ENCODE measurements at places on chromosomes 1 and 21.

- DNase-seq = peak; percentile 17
Observed at GRCh38 chr1:205211839-205212536, 486 bp upstream of the DSTYK start.

DNA sequence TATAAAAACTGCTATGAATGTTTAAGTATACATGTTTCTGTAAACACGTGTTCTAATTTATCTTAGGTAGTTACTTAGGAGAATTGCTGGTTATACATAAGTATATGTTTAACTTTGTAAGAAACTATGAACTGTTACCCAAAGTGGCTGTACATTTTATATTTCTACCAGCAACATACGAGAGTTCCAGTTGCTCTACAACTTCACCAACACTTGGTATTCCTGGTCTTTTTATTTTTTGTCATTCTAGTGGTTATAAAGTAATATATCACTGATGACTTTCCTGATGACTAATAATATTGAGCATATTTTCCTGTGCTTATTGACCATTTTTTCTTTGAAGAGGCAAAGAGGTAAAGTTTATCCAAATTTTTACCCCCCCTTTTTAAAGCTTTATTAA lies 76.0 kb downstream of the KIAA0319L start:
- DNase-seq = no peak

GRCh38 chr1:34753163-34753562 lies 1.7 kb upstream of the GJB5 start:
- no peak for DNase-seq

DNA sequence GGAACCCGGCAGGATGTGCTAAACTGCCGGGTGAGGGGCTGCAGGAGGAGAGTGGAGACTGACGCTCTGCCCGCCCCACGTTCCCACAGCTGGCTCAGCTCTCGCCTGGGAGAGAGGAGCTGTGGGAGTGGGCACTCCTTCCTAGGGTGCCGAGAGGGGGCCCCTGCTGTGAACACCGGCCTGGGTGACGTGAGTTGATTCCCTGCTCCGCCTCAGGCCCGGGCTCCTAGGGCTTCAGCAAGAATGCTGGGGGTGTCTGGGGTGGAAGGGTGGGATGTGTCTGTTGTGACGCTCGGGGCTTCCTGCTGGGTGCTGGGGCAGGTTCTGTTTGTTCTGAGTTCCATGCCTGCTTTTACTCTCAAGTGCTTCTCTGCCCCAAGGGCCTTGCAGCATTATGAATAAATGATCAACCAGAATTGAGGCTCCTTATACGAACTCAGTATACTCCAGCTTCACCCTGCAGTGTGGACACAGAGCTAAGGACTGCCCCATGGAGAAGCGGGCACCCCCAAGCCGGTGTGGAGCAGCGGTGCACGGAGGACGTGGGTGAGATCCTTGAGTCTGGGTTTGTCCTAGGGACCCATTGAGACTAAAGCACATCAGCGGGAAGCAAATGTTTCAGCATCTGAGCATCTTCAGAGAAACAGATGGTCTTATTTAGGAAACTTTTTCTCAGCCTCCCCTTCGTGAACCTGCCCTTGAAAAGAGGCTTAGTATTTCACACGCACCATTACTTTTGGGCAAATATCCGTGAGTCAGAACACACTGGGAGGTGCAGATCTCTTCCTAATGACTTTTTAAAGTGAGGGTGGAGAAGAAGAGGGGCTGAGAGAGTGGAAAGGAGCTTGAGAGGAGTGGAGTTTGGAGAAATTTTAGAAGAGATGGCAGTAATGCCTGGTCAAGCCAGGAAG lies 41.7 kb downstream of the SYT6 start:
- no peak for DNase-seq

DNA sequence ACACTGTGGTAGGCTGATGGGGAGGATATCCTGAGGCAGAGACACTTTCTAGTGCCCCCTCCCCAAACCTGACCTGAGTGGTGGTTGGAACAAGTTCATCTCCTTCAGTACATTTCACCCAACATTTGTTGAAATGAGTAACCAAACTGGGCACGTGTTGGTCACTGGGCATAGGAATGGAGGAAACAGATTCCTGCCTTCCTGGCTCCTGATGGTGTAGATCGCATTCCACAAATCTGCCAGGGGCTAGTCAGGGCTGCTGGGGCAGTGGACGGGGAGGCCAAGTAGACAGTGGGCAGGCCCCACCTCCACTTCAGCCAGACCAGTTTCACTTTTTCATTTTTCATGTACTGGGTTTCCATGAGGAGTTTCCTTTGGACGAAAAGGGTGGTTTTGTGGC lies 16.5 kb upstream of the ALX3 start:
- no peak for DNase-seq

DNA sequence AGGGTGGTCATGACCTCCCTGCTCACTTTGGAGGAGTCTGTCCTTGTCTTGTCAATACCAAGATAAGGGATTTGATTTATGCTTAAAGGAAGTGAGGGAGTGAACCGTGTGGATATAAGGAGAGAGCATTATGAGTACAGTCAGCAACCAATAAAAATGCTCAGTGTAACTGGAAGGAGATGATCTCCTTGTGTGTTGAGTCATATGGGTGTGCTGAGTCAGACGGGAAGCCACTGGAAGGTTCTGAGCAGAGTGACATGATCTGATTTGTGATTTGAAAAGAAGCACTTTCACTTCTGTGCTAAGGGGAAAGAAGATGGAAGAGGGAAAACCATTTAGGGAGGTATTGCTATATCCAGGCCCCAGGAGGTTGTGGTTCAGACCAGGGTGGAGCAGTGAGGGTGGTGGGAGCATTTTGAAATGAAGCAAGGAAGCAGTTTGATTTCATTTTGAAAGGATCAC lies 2.5 kb upstream of the BCL10 start:
- DNase-seq = no peak

DNA sequence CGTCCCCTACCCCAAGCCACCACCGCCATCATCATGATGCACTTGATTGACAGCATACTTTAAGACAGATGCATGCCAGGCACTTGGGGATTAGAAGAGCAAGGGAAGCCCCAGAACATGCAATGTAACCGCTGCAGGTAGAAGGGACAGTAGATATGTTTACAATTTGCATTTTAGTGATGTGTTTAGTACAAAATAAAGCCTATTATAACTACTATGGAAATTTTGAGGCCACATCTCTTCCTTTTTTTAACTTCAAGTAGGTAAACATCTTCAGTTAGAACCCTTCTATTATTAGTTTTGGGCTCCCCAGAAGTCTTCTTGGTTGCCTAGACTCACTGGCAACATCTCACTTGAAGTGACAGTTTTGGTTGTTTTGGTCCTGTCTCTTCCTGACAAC lies 25.3 kb downstream of the CR1L start:
- DNase-seq = no peak

DNA sequence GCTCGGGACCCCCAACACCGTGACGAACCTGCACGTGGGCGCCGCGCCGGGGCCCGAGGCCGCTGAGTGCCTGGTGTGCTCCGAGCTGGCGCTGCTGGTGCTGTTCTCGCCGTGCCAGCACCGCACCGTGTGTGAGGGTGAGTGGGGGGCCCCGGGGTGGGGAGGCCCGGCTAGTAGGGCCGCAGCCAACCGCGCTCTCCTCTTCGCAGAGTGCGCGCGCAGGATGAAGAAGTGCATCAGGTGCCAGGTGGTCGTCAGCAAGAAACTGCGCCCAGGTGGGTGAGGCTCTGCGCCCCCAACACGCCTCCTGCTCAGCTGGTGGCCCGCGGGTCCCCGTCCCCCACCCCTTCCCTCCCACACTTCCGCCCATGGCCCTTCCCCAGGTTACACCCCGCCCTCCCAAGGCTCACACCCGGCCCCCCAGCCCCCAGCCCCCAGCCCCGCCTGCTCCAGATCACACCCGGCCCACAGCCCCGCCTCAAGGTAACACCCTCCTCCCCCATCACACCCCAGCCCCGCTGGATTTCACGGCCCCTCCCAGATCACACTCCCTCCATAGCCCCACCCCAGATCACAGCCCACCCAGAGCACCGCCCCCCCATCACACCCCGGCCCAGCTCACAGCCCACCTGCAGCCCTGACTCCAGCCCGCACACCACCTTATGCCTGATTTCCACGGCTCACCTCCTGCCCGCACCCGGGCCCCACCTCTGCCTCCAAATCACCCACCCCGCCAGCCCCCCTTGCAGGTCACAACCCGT lies 2.4 kb upstream of the MMP23B start:
- peak; percentile 85 for DNase-seq

DNA sequence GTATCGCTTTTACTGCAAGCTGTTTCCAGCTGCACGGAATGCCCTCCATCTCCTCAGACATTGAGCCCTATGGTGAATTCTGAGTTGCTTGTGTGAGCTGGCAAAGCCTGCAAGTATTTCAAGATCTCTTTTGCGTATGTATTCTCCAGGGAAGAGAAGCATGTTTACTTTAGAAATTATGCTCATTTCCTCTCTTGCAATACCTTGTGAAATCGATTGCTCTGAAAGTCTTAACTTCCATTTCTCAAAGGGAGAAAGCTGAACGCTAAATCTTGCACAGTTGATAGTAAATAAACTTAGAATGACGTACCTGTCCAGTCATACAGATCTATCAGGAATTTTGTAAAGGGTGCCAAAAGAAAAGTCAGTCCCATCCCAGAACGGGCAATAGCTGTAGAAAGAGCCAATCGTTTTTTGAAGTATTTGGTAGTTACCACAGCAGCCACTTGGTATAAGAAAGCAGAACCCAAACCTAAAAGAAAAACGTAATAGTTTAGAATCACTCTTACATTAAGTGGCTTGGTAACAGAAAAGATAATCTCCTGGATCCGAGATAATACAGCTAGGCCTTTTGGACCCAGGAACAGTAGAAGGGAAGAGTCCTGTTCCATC lies 10.0 kb downstream of the SLC16A4 start:
- DNase-seq = no peak

- peak; percentile 94 for DNase-seq
Observed at GRCh38 chr1:211925016-211925415, 94.5 kb upstream of the LPGAT1 start.

- no peak for DNase-seq
Observed at GRCh38 chr1:91098299-91098906, 76.6 kb upstream of the ZNF644 start.

- DNase-seq = no peak
Observed at GRCh38 chr1:166330096-166330495, 163.3 kb upstream of the FAM78B start.

DNA sequence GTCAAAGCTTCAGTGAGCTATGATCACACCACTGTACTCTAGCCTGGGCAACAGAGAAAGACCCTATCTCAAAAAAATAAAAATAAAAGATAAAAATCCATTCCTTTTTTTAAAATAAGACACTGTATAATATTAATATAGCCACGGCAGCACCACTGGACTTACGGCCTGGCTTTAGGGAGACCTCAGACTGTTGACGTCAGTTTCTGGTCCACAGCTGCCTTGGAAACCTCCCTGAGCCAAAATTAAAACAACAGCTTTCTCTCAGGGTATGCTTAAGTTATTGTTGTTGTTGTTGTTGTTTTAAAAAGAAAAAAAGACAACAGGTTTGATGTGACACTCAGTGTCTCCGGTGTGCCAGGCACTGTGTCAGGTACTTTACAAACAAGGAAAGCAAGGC lies 42.0 kb downstream of the CAPZB start:
- no peak for DNase-seq

- DNase-seq = no peak
Observed at GRCh38 chr1:43668956-43669355, 19.0 kb downstream of the KDM4A start.

GRCh38 chr1:151292207-151293030 lies 10.3 kb downstream of the ZNF687 start:
- no peak for DNase-seq

GRCh38 chr1:99239690-99240089 lies 24.6 kb upstream of the PLPPR4 start:
- no peak for DNase-seq

- DNase-seq = no peak
Observed at GRCh38 chr1:29230204-29230552, 556 bp downstream of the MECR start.
